ENCODE measurements at places on chromosomes 1 and 21. TPM values are rescaled to one million over a fixed set of nuclear protein-coding genes. Genes with fewer than 3 reads are reported as not detected.

Gene EFNA1
- 3.6 TPM for total RNA-seq

Gene DIO1
- total RNA-seq = not detected

Gene RIPK4
- 0.20 TPM for total RNA-seq

Gene KCNQ4
- 0.06 TPM for total RNA-seq

Gene CFAP126
- not detected for total RNA-seq

Gene NMNAT1
- 7.1 TPM for total RNA-seq

Gene ELAPOR1
- 1.3 TPM for total RNA-seq

Gene APOBEC4
- total RNA-seq = not detected

Gene SMAP2
- 23.2 TPM for total RNA-seq

Gene CXADR
- total RNA-seq = 14.3 TPM

Gene PLEKHG5
- 20.3 TPM for total RNA-seq

Gene ANP32E
- 24.4 TPM for total RNA-seq

Gene PHF13
- 15.4 TPM for total RNA-seq

Gene GABRD
- not detected for total RNA-seq

Gene ADAMTSL4
- 0.06 TPM for total RNA-seq

Gene NUDT4B
- 14.6 TPM for total RNA-seq

Gene CD1D
- 0.69 TPM for total RNA-seq

Gene CELA2A
- total RNA-seq = not detected

Gene HRNR
- total RNA-seq = not detected

Gene ARHGEF11
- total RNA-seq = 19.0 TPM

Gene EPHA8
- total RNA-seq = not detected

Gene FAM177B
- total RNA-seq = not detected

Gene NMNAT2
- total RNA-seq = 2.4 TPM

Gene FGR
- total RNA-seq = not detected

Gene FRRS1
- total RNA-seq = 4.0 TPM

Gene CD34
- not detected for total RNA-seq

Gene DARS2
- total RNA-seq = 51.1 TPM

Gene AJAP1
- total RNA-seq = 26.4 TPM

Gene SLC9A1
- total RNA-seq = 13.1 TPM

Gene DLGAP3
- total RNA-seq = 0.05 TPM

Gene ATAD3B
- total RNA-seq = 59.0 TPM

Gene KPRP
- not detected for total RNA-seq

Gene CNST
- total RNA-seq = 10.4 TPM

Gene KRTAP13-3
- not detected for total RNA-seq

Gene AQP10
- not detected for total RNA-seq

Gene HSD11B1
- 45.4 TPM for total RNA-seq

Gene HAO2
- not detected for total RNA-seq

Gene INPP5B
- total RNA-seq = 18.1 TPM

Gene CFAP74
- total RNA-seq = not detected

Gene NBPF3
- total RNA-seq = 12.3 TPM

Gene KIF17
- total RNA-seq = 0.47 TPM

Gene MACF1
- total RNA-seq = 137 TPM

Gene PRPF38A
- 15.4 TPM for total RNA-seq

Gene TFF2
- not detected for total RNA-seq

Gene RCSD1
- total RNA-seq = not detected

Gene GBP3
- total RNA-seq = 21.8 TPM

Gene RAD54L
- total RNA-seq = 12.2 TPM

Gene AHCTF1
- 28.4 TPM for total RNA-seq

Gene EPS8L3
- total RNA-seq = not detected

Data from HT1080 (cell line).